Amniotic stem cell (primary cell): ENCODE measurements at places on chromosomes 12 and 14.

DNA sequence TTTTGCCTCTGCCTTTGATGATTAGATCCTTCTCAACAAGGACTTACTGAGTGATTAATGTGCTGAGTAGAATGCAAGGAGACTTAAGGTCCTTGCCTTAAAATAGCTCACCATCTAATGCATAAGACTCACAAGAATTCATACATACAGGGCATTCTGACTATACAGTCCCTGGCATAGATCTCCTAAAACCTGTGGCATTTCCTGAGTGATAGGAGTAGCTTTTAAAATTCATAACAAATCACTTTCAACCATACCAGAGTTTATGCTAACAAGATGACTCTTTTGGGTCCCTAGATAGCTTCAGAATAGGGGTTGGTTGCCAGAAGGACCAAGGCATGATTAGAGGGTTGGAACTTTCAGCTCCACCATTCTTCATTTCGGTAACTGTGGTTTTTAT is 48.8 kb downstream of the STXBP6 start:
- no peak for DNase-seq

DNA sequence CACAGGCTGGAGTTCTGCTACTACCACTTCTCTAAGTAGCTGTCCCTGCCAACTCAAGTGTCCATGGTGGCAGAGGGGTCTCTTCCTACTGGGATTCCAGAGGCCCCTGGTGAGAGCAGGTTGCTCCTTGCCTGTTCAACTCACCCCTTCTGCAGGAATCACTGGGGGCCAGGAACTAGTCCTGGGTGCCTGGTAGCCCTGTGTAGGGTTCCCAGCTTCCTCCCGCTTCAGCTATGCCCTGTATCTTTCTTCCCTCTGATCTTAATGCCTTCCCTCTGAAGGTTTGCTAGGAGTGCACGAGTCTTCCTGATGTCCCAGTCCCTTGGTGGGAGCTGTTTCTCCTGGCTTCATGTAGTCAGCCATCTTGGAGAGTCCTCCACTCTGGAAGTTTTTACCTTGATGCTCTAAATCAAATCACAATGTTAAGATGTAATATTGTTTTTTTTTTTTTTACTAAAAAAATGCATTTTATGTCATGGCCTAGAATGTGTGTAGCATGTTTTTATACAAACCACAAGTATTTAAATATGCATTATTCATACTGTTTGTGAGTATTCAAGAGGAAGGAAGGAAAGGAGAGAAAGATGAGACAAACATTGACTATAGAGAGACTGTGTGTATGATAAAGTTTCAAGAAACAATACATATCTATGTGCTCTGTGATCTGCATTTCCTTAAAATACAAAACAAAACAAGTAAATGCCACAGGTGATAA is 54.7 kb downstream of the FRS2 start:
- no peak for DNase-seq

- DNase-seq, result no peak
Observed at GRCh38 chr12:111401167-111401605, 4.5 kb upstream of the SH2B3 start.

DNA sequence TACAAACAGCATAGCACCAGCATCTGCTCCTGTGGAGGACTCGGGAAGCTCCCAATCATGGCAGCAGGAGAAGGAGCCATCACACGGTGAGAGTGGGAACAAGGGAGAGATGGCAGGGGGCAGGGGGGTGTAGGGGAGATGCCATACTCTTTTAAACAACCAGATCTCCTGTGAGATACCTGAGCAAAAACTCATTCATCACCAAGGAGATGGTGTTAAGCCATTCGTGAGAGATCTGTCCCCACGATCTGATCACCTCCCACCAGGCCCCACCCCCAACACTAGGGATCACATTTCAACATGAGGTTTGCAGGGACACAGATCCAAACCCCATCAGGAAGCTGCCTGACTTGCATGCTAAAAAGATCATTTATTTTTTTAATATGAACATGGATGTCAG is 499.3 kb downstream of the TMEM132D start:
- no peak for DNase-seq

DNA sequence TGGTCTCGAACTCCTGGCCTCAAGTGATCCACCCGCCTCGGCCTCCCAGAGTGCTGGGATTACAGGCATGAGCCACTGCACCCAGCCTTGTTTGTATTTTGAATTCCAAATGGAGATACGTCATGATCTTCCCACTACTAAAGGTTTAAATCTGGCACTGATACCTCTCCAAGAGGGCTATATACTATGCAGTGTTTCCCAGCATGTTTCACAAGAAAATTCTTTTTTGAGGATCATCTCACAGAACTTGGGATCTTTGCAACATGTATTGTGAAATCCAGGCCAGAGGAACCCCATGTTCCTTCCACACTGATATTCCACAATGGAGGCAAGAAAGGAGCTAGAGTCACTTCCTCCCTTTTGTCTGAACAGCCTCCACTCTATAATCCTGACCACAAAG is 112.7 kb downstream of the NT5DC3 start:
- DNase-seq, result no peak

- no peak for DNase-seq
Observed at GRCh38 chr12:40745386-40745785, 53.1 kb downstream of the CNTN1 start.
